Motor neuron (in vitro differentiated cells): ENCODE measurements at places on chromosomes 6 and 20. TPM values are rescaled to one million over a fixed set of nuclear protein-coding genes. Genes with fewer than 3 reads are reported as not detected.

ULBP2 gene
- 9.6 and 17.7 TPM in 2 replicates for total RNA-seq

- no peak for ATAC-seq
Measured at GRCh38 chr20:17276101-17276500, 49.3 kb downstream of the PCSK2 start.

NMBR gene
- total RNA-seq = not detected in 2 replicates

PLCB4 gene
- total RNA-seq = 11.2 and 11.3 TPM in 2 replicates
